ENCODE measurements at places on chromosomes 12 and 14. TPM values are rescaled to one million over a fixed set of nuclear protein-coding genes. Genes with fewer than 3 reads are reported as not detected.
A peak's percentile ranks its signal among the peaks of the same experiment; 100 is the strongest.

PROX2 gene
- not detected for total RNA-seq

NOP9 gene
- total RNA-seq: 6.3 TPM

DNA sequence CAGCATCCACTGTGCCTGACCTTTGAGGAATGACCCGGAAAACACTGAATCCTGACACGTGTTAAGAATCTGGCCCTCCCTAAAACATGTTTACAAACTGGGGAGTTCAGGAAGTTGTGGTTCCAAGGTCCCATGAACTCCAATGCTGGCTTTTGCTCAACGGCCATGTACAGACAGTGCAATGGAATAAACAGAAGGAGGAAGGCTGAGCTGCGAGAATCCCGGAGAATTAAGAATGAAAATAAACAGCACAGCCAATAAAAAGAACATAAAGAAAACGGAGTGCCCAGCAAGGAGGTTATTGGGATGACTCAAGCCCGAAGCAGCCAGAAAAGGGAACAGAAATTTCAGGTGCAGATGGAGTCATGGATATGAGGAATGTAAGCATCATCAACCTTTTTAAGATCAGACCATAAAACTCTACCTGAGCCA is 32.3 kb downstream of the BCL11B start:
- peak; percentile 73 for DNase-seq

- DNase-seq: no peak
Observed at GRCh38 chr12:48630346-48630745, 51.7 kb downstream of the KANSL2 start.

GRCh38 chr14:49999146-49999761 is 106.4 kb downstream of the ARF6 start:
- peak; percentile 94 for DNase-seq

DNA sequence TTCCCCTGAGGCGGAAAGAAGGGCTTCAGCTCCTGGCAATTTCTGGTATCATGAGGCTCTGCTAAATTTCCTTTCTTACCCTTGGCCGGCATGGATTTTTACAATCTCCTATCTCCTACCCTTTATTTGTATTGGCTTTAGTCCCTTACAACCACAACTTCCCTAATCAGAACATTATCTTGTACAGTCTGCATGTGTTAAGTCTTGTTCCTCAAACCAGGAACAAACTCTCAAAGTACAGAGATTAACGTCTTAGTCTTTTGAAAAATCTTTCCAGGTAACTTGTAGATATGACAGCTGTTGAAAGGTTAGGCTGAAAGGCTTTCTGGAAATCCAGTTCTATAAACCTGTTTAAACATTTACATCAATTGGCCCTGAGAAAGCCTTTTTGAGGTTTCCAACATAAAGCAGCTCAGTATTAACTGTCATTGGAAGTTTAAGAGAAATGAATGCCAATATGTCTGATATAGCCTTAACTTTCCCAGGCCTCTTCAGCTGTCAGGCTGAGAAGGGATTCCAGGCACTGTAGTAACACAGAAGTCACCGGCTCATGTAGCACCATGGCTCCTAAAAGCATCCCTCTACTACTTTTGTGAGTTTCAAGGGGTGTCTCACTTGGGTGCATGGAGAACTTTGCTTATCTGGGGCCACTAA is 360.5 kb downstream of the FUT8 start:
- DNase-seq: no peak
